Stimulated activated CD4-positive, alpha-beta T cell treated with anti-CD3 and anti-CD28 coated beads, Interleukin-4, amount 100 ng/mL, for 4 hours (primary cell): ENCODE measurements at places on chromosomes 7 and 10.

GRCh38 chr7:80967071-80967916 is 48.4 kb upstream of the SEMA3C start:
- DNase-seq = no peak

DNA sequence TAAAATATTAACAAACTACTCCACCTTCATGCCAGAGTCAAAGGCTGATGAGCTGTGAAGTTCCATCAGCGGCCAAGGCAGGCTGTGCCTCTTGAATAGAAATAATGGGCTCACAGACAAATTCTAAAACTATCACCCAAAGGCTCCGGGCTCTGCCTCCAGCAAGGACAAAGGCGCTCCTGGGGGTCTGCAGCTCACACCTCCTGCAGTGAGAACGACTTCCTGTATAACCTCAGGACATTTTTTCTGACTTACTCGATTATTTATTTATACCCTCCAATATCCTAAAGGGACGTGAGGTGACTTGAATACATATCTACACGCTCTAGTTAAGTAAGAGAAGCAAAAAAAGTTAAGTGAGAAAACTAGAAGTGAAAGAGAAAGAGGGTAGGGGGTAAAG is 500.7 kb downstream of the CCSER2 start:
- no peak for DNase-seq

- DNase-seq = no peak
Observed at GRCh38 chr10:96708996-96709395, 11.3 kb downstream of the PIK3AP1 start.

DNA sequence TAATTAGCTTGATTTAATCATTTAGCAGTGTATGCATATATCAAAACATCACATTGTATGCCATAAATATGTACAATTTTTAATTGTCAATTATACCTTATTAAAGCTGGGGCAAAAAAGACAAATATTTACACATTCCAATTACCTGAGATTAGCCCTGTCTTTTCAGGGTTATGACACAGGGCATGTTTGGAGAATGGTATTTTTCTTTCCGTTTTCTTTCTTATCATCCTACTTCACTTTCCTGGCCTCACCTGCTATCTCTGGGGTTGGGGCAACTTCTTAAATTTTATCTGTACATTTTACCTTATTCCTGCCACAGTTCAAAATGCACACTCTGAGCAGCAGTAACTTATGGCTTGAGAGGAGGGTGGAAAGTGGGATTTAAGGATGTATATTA is 285.9 kb downstream of the DOCK4 start:
- DNase-seq = no peak

GRCh38 chr10:22251751-22252223 is 34.0 kb upstream of the EBLN1 start:
- DNase-seq = peak; percentile 60

- DNase-seq = no peak
Observed at GRCh38 chr10:77361831-77362230, 275.8 kb downstream of the KCNMA1 start.

- DNase-seq = no peak
Observed at GRCh38 chr7:155794196-155794595, 18.1 kb downstream of the SHH start.

- DNase-seq = no peak
Observed at GRCh38 chr10:112790921-112791320, 159.1 kb upstream of the TCF7L2 start.

- no peak for DNase-seq
Observed at GRCh38 chr10:102397222-102398171, 2.0 kb downstream of the NFKB2 start.
